A549 treated with AZD2906 at 1 μM for 4 hours (cell line): ENCODE measurements at places on chromosomes 3 and 15. TPM values are rescaled to one million over a fixed set of nuclear protein-coding genes. Genes with fewer than 3 reads are reported as not detected.

SAXO2 gene
- 2.0 to 3.1 TPM (median 2.1 TPM) in 5 replicates for total RNA-seq

TBC1D23 gene
- 11.5 to 13.6 TPM (median 12.6 TPM) in 5 replicates for total RNA-seq

SERINC4 gene
- 0.05 to 0.10 TPM (median 0.09 TPM) in 4 of 5 replicates, not detected in the other for total RNA-seq

TM4SF18 gene
- 27.2 to 41.6 TPM (median 29.5 TPM) in 5 replicates for total RNA-seq

ARPP21 gene
- total RNA-seq: 0.06 to 0.27 TPM (median 0.13 TPM) in 5 replicates
